NCI-H1048 (cell line): ENCODE measurements at places on chromosomes 3 and 15.

DNA sequence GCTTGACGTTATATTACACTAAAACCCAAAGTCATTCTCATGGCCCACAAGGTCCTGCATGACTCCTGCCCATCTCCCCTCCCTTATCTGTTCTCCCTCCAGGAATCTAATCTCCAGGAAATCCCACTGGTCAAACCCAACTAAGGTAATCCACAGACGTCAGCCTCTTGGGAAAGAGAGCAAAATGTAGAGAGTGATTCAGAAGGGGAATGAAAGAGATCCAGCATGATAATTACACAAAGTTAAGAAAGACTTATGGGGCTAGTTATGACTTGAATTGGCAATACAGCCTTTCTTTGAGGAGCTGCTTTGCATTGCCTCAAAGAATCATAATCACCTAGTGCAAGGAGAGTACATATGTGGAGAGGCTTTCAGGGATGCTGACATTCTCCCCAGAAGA is 137.8 kb upstream of the MYRIP start:
- no peak for DNase-seq

DNA sequence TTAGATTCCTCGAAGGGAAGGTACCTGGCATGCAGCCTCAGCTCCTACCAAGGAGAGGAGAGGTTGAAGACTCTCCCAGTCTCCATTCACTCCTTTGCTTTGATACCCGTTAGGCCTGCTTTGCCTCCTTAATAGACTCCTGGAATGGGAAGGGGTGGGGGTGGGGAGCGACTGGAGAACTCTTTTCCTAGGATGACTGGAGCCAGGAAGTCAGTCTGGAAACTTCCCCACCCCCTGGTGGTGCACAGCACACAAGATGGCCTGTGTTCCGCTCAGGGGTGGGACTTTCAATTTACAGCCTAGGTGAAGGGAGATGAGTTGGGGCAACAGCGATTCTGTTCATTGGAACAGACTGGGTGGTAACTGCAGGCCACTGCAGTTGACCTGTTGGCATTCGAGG is 21.4 kb upstream of the CELF6 start:
- DNase-seq, result no peak

DNA sequence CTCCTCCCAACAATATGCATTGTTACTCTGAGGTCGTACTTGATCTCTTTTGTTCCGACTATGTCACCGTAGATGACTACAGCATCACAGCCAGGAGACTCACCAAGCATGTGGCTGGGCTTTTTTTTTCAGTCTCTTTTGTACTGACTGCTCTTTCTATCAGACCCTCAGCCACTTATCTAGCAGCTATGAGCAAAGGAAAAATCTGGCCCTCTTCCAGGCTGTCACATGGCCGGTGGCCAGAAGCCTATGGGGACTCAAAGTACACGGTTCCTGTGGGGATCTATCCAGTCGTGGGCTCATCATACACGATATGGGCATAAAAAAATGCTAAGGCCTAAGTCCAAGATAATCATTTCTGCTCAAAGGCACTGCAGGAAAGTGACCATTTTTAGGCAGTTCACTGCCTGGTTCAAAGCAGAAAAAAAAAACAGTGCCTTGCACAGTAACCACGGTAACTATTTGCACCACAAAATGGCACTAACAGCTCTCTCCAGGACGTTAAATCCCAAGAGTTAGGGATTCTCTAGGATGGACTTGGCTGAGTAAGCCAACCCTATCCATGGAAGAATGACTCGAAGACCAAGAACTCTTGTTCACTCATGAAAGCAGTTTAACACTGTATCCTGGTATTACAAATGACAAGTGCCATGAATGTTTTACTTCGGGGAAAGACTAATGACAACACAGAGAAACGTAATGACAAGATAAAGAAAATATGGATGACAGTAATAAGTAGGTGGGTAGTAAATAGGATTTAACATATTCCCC is 50.3 kb downstream of the SHQ1 start:
- no peak for DNase-seq

GRCh38 chr3:161310649-161311423 is 60.5 kb downstream of the SPTSSB start:
- DNase-seq, result no peak

- DNase-seq, result no peak
Observed at GRCh38 chr3:166785876-166786275, 594.2 kb downstream of the ZBBX start.

DNA sequence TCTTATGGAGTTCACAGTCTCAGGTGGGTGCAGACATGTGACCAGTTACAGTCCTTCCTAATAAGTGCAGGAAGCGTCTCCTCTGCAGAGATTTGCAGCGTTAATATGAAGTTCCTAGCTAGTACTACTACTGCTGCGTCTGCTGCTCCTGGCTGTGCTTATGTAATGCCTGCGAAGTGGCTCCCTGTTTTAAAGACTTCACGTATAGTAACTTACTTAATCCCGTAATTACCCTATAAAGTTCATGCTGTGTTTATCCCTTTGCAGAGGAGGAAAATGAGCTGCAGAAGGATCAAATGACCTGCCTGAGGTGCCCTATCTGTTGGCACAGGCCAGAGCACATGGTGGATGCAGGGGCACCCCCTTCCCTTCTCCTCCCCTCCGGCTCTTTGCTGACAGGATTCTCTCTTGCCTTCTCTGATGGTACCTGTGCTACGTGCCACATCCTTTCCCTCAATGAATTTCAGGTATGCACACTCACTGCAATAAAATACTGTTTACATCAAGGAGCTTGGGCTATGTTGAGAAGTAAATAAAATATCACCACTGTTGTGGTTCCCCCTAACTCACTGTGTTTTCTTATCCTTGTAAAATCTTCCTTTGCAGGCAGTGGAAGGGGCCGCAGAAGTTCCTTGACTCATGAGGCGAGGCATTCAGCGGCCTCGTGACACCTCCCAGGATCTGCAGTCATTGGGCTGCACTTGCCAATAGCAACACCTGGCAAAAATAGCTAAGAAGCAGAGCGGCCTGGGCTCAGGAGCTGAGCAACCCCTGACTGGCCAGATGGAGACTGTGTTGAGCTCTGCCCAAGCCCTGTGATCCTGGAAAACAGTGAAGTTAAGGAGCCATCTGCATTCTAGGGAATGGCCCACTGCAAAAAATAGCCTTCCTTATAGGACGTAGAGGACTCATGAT is 188.9 kb upstream of the ATP10A start:
- DNase-seq, result peak; percentile 50

DNA sequence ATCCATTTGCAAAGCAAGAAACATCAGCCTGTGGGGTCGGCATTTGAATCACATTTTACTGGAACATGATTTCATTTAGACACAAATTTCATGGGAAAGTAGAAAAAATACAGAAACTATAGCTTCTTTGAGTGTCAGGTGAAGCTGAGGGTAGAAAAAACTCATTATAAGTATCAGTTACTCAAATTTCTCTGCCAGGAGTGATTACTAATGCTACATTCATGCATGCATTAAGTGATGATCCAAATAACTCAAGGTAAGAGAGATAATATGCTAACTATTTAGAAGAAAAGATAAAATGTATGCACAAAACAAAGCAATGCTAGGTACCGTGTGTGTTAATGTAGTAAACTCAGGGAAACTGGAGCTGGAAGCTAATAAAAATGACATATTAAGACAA is 406.0 kb downstream of the GAP43 start:
- no peak for DNase-seq

DNA sequence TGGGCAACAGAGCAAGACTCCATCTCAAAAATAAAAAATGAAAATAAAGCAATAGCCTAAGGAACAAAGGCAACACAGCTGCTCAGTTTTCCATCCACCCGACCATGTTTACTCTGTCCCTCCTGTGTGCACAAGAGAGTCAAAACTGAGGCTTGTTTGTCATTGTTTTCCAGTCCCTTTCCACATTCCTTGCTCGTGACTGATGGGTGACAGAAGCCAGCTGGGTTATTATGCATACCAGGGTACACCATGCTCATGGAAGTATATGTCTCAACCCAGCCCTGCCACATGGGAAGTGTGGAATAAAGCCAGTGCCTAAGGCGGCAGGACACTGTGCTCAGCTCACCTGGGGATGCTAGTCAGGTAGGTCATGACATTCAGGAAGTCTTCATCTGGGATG is 49.5 kb downstream of the MCF2L2 start:
- no peak for DNase-seq

GRCh38 chr15:65028338-65028737 is 1.1 kb downstream of the MTFMT start:
- DNase-seq, result no peak

GRCh38 chr3:37475435-37475834 is 301.1 kb upstream of the LRRFIP2 start:
- DNase-seq, result no peak

GRCh38 chr3:11808231-11808630 is 38.5 kb downstream of the TAMM41 start:
- no peak for DNase-seq

- no peak for DNase-seq
Observed at GRCh38 chr3:183823963-183824362, 1.4 kb downstream of the MAP6D1 start.

GRCh38 chr15:67945951-67946700 is 106.3 kb upstream of the RNU6-1 start:
- no peak for DNase-seq

DNA sequence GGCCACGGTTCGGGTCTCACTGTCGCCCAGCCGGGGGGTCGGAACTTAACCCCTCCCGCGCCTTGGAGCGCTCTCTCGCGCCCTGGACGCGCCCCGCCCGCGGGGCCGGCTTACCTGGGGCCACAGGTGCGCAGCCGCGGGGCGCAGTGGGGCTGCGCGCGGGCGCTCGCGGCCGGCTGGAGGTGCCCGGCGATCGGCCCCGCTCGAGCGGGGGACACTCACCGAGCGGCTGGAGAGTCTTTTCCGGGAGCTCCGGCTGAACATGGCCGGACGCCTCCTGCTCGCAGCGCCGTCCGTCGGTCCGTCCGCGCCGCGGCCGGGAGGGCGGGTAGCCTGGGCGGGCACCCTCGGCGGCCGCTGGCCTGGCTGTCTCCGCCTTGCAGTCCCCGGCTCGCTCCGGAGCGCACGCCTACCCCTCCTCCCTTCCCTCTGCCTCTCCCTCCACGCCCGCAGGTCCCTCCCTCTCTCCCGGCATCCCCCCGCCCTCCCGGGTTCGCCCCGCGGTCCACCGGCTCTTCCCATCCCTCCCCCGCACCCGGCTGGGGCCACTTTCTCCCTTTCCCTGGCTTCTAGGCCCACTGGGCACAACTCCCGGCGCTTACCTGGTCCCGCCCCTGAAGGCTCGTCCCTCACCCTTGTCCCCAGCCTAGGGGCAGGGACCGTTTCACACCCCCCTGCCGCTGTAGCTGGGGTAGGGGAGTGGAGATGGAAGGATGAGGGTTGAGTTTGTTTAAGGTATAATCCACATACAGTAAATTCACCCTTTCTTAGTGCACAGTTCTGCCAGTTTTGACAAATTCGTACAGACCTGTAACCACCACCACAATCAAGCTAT is 220.1 kb upstream of the PRICKLE2 start:
- DNase-seq, result no peak

- no peak for DNase-seq
Observed at GRCh38 chr15:84947947-84948830, 33.5 kb upstream of the PDE8A start.

DNA sequence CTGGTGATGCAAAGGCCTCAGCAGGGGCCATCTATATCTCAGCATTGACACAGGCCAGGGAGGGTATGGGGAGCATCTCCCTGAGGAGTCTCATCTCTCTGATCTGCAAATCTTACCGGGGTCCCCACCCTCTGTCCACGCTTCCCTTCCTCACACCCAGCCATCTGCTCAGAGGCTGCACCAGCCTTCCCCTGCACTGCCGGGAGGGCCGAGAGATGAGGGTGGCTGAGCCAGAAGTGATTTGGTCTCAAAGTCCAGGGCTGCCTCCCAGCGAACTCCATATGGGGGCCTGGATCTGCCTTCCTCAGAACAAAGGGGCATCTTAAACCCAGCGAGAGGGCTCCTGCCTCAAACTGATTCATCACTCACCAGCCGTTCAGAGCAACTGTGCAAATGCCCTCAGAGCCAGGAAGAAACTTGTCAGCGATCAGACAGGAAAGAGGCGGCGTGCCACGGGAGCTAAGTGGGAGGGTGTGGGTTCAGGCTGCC is 4.6 kb downstream of the IGDCC3 start:
- no peak for DNase-seq

GRCh38 chr15:70473581-70474370 is 289.6 kb downstream of the UACA start:
- no peak for DNase-seq

- no peak for DNase-seq
Observed at GRCh38 chr3:109278141-109278540, 38.2 kb downstream of the DPPA2 start.

DNA sequence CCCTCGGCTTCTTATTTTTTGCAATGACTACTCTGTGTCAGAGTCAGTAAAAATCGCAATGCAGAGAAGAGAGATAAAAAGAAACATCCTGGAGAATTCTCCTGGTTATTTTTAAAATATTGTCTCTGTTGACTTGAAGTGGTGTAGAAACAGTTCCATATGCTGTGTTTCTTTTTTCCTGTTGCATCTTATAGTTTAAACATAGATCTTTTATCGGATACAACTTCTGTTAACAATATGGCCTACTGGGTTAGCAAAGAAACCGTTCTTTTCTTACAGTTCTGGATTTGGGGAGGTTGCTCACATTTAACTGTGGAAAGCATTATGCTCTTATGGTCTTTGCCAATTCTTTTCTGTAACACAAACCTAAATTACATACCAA is 769.1 kb upstream of the CFAP20DC start:
- no peak for DNase-seq

DNA sequence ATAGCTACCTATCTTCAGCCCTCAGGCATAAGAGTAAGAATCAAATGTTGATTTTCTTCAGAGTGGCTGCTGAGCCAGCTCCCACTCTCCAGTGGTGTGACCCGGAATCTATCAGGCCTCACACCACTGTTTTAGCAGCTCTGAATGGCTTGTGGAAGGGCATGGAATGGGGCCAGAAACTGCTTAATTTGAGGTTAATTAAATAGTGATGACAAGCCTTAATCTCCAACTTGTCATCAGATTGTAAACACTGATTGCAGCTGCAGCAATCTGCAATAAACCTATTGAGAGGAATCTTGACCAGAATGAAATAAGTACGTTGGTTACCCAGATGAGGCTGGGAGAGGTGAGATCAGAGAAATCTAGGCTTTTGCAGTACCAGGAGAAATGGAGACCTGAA is 317.4 kb downstream of the FHIT start:
- DNase-seq, result no peak

DNA sequence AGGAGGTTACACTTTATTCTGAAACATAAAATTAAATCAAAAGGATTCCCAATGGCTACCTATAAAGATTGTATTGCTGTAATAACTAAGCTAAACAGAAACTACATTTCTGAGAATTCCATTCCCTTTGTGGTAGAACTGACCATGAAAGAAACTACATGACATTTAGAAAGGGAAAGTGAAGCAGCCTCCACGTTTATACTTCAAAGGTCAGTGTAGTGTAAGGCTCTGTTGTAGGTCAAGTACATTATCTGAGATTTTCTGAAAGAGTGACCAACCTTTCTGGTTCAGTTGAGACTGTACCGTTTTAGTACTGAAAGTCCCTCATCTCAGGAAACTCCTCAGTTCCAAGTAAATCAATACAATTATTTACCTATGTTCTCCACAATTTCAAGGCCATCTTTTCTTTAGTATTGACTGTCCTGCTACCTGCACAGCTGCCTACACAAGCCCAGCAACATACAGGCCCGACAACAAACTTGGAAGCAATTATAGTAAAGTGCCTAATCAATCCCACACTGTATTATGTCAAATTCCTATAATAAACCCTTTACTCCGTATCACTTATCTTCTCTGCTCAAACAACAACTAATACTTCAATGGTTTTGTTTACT is 343.0 kb downstream of the PLOD2 start:
- DNase-seq, result no peak
